ENCODE measurements at places on chromosomes 3 and 15.

- peak; percentile 16 for DNase-seq
Observed at GRCh38 chr3:171904829-171905228, 61.7 kb downstream of the TMEM212 start.

DNA sequence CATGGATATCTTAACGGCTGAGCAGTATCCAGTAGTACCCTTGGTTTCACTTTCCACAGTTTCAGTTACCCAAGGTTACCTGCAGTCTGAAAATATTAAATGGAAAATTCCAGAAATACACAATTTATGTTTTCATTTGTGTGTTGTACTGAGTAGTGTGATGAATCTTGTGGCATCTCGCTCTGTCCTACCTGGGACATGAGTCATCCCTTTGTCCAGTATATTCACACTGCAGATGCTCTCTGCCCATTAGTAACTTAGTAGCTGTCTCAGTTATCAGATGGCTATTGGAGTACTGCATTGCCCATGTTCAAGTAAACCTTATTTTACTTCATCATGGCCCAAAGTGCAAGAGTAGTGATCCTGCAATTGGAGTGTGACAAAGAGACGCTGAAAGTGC is 26.1 kb downstream of the GASK1A start:
- no peak for DNase-seq

DNA sequence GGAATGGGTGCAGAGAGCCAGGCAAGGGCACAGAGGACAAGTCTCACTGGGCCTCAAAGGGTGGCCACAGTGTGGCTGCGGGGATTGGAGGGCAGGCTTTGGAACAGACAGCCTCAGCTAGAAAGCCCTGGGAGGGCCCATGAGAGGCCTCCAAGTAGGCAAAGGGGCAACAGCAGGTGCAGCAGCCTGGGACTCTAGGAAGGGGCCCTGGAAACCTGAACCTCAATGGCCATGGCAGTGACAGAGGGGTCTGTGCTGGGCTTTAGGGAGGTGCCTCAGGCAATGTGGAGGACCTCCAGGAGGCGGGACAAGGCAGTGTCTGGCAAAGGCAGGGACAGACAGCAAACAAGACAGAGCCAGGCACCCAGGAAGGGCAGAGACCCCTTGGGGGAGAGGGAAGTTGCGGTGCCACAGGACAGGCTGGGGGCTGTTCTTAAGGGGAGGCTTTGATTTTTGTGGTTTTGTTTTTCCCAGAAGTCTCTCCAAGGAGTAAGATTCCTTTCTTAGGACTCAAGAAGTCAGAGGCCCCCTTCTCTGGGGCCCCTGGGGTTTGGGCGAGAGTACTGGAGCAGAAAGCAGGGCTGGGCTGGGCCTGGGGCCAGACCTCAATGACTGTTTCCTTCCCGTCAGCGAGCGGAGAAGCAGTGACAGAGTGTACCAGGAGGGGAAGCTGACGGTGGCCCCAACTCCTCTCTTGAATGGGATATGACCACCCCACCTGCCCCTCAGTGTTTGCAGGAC is 9.7 kb downstream of the STOML1 start:
- peak; percentile 91 for DNase-seq

DNA sequence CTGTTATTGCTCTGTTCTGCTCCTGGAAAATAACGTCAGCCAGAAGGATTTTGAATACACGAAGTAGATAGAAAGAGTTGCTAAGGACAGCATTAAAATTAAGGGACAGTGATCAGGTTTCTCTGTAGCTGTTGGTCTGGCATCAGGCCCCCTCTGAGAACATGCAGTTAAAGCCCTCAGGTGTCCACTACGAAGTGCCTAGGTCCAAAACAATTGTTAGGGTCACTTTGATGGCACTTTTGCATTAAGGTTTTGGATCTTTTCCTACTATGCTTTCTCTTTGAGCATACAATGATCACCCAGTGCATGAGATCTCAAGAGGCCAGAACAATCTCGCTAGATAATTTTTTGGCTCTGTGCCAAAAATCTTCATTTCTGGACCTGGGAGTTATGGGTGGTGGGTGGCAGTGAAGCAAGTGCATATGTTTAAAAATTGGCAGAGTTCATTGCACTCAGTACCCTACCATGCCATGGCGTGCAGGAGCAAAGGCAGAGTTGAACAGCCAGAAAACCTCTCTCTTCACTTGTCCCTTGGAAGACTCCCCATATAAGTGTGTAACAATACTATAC is 797.6 kb downstream of the ROBO2 start:
- no peak for DNase-seq

DNA sequence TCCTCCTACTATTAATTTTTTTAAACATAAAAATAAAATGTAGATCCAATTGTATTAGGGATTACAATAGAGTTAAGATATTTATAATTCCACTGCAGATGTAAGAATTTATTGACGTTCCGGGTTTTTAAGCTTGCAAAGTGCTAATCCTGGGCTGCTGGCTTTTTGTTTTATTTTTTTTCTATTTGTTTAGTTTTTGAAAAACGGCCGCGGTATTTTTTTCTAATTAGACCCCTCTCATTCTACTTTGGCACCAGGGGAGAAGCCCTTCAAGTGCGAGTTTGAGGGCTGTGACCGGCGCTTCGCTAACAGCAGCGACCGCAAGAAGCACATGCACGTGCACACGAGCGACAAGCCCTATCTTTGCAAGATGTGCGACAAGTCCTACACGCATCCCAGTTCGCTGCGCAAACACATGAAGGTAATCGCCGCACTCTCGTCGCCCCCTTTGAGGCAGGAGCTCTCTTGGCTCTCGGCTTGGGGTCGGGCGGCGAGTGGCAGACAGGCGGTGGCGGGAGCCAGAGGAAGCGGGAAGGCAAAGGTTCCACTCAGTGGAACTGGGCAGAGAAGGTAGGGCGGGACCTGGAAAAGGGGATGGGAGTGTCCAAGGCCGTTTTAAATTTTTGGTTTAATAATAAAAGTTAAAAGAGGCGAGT is 3.2 kb downstream of the ZIC1 start:
- peak; percentile 40 for DNase-seq

GRCh38 chr3:149475451-149476060 is 1.1 kb downstream of the TM4SF4 start:
- DNase-seq, result no peak

DNA sequence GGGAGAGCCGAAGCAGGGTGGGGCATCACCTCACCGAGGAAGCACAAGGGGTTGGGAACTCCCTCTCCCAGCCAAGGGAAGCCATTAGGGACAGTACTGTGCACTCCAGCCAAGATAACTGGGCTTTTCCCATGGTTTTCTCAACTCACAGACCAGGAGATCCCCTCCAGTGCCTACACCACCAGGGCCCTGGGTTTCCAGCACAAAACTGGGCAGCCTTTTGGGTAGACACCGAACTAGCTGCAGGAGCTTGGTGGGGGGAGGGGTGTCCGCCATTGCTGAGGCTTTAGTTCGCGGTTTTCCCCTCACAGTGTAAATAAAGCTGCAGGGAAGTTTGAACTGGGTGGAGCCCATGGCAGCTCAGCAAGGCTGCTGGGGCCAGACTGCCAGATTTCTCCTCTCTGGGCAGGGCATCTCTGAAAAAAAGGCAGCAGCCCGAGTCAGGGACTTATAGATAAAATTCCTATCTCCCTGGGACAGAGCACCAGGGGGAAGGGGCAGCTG is 129.6 kb upstream of the LMCD1 start:
- no peak for DNase-seq

GRCh38 chr3:94336046-94336753 is 273.3 kb downstream of the NSUN3 start:
- peak; percentile 85 for DNase-seq

DNA sequence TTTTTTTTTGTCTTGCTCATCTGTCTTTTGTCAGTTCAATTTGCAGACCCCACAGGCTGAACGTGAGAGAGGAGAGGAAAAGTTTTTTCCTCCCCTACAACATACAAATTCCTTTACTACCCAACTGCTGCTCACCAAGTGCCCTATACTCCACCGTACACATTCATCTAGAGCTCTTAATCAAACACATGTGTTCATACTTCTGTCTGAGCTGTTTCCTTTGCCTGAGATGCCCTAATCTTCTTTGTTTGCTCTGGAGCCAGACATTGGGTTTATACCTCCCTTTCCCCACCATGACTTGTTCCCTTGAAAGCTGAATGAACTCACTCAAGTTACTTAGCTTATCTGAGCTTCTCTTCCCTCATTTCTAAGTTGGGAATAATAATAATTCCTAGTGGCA is 122.7 kb upstream of the RASGRP1 start:
- no peak for DNase-seq

DNA sequence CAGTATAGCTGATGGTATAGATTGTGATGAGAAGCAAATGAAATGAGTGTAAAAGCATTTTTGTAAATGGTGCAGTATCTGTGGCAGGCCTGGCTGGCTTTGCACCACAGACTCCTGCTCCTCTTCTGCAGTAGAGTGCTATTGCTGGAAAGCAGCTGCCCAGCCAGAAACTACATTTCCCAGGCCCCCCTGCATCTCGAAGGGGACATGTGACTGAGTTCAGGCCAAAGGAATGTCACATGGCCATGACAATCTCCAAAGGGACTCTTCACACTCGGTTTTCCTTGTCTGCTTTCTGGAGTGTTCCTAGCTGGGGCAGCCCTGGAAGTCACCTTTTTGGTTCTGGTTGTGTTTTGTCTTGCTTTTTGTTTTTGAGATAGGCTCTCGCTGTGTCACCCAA is 277.1 kb downstream of the SUCLG2 start:
- no peak for DNase-seq

- DNase-seq, result no peak
Observed at GRCh38 chr3:103002425-103003176, 567.8 kb downstream of the ZPLD1 start.

DNA sequence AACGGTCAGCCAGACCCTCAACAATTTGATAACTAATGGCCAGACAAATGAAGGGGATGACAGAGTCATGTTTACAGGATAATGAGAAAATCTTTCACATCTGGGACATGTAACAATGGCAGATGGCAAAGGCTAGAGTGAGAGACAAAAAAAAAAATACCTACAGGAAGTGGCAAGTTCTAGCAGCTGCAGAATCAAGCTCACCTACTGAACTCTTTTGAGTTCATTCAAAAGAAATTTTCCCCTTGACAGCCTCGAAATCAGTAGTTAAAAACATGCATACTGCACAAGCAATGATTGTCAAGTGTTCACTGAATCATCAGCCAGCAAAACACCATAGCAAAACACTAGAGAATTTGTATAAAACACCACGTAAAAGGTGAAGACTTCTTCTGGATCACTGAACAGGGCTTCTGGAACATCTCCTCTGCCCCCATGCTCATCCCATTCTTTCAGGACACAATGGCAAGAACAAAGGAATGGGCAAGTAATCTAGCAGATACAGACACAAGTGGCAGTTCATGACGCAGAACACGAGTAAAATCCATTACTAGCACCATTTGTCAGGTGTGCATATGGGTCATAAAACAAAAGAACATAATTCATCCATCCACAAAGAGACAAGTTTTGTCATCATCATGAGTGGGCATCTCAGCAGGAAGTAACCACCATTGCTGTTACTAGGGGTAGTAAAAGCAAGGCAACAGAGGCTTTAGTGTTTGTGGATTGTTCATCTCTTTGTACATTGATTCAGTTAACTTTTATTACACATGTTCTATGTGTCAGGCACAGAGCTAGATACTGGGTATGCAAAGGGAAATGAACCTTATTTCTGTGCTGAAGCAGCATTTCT is 13.8 kb upstream of the KCNMB2 start:
- DNase-seq, result no peak

GRCh38 chr3:133135306-133135705 is 97.1 kb downstream of the TMEM108 start:
- DNase-seq, result no peak

DNA sequence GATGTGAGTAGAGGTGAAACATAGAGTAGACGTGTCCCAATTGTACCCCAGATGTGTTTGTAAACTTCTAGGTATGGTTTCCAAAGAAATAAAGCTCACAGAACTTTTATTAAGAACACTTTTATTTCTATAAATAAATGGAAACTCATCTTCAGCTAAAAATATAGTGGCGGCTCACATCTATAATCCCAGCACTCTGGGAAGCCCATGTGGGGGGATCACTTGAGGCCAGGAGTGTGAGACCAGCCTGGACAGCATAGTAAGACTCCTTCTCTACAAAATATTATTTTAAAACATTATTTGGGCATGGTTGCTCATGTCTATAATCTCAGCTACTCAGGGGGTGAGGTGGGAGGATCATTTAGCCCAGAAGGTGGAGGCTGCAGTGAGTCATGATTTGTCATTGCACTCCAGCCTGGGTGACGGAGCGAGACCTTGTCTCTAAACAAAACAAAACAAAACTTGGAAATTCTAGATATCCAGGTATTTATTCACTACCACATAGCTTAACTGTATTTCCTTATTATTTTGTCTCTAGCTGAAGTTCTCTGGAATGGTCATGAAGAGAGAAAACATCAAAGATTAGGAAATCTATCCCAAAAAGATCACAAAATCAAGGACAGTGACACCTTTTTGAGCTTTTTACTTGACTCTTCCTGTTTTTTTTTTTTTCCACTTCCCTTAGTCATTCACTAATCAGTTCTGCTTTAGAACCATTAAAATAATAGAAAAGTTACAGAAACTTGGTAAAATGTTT is 258.1 kb downstream of the TIGIT start:
- DNase-seq, result peak; percentile 61

DNA sequence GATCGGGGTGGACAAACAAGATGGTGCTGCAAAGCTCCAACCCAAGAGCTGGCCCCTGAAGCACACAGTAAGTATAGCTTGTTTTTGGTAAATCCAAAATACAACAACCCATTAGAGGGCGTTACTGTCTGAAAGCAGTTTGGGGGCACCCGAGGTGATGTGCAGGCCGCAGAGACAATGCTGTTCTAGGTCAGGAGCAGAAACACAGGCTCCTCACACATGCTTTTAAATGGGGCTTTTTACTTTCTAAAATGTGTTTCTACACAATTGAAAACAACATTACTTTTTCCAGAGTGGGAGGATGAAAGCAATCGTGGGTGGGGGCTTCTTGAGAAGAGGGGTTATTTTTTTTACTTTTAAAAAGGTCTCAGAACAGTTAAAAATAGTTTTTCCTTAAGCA is 1029.3 kb upstream of the CFAP20DC start:
- no peak for DNase-seq

DNA sequence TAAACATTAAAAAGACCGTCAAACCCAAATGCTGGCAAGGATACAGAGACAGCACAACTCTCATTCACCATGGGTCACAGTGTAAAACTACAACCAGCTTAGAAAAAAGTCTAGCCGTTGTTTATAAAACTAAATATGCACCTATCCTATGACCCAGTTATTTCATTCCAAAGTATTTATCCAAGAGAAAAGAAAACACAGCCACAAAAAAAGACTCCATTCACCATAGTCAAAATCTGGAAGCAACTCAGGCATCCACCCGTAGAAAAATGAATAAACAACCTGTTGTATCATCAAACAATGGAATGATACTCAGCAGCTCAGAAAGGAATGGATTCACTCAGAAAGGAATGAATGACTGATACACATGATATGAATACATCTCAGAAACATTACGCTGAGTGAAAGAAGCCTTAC is 28.6 kb downstream of the PLD1 start:
- DNase-seq, result peak; percentile 76

All from choroid plexus epithelial cell (primary cell).